GOT3 (cell line): ENCODE measurements at places on chromosomes 6 and 20.

DNA sequence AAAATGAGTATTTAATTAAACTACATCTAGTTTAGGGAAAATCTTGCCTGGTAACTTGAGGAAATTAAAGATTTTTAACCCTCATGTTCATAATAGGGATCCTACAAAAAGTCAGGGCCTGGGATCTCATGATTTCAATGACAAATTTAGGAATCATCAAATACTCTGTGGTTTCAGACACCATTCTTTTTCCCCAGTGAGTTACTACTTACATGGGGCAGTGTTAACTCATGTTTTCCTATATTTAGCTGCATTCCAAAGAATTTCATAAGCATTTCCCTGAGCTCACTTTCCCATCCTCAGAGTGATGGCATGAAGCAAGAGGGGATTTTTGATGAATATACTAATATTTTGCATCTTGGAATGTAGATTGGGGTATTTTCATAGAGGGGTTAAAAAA, 321.7 kb downstream of the CENPW start:
- no peak for DNase-seq

- no peak for DNase-seq
These were observed 11.8 kb upstream of the FOXF2 start for GRCh38 chr6:1377526-1377925.

GRCh38 chr20:10928841-10929421, 255.1 kb upstream of the JAG1 start:
- no peak for DNase-seq

DNA sequence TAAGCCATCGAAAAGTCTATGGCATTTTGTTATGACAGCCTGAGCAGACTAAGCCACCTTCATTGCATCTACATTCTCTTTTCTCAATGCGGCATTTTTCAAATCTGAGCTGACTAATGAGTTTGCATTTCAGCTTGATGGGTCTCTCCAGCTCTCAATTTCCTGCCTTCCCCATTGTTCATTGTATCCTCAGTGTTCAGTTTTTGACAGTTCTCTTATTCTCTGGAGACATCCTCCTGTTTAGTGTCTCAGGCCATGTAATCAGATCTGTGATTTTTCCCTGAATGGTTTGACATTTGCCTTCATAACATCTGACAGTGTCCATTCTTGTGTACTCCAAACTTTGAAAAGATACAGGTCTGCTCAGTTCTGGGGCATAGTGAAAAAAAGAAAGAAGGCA, 27.9 kb upstream of the MCM3 start:
- no peak for DNase-seq

- DNase-seq: no peak
These were observed 376.6 kb downstream of the DHX35 start for GRCh38 chr20:39338469-39339376.

DNA sequence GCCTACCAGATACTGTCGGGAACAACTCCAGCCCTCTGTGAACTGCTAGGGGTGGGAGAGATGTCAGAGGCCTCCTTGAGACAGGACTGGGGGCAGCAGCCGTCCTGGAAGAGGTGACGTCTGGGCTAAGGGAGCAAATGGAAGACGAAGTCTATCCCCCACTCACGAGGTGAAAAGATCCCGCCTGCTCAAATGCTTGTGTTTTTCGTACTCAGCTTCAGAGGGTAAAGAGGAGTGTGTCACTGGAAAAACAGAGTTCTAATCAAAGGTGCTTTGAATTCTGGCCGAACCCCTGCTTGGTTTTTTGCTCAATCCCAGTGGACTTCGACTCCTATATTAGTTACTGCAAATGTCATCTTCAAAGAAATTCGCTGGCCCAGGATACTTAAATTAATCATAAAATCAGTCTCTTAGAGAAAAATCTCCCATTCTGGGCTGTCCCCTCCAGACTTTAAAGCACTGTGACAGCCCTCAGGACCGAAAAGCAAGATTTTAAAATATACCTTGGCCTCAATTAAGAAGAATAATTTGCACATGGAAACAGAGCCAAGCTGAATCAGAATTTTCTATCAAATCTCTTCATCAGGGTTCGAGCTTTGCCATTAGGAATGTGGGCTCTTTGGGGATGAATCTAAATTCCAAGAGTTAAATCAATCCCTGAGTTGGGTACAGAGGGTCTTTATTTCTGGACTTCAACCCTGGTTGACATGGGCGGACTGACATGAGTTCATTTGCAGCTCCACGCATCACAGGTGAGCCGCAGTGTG, 61.8 kb upstream of the AFDN start:
- DNase-seq: no peak

GRCh38 chr6:165976684-165977083, 191.0 kb downstream of the TBXT start:
- DNase-seq: no peak

GRCh38 chr6:133705066-133705465, 183.8 kb upstream of the TCF21 start:
- DNase-seq: no peak

- DNase-seq: no peak
These were observed 637.7 kb upstream of the CITED2 start for GRCh38 chr6:140012150-140012549.

- no peak for DNase-seq
These were observed 380.5 kb downstream of the TFAP2B start for GRCh38 chr6:51199105-51199552.

GRCh38 chr6:21628160-21628559, 34.6 kb downstream of the SOX4 start:
- DNase-seq: no peak

DNA sequence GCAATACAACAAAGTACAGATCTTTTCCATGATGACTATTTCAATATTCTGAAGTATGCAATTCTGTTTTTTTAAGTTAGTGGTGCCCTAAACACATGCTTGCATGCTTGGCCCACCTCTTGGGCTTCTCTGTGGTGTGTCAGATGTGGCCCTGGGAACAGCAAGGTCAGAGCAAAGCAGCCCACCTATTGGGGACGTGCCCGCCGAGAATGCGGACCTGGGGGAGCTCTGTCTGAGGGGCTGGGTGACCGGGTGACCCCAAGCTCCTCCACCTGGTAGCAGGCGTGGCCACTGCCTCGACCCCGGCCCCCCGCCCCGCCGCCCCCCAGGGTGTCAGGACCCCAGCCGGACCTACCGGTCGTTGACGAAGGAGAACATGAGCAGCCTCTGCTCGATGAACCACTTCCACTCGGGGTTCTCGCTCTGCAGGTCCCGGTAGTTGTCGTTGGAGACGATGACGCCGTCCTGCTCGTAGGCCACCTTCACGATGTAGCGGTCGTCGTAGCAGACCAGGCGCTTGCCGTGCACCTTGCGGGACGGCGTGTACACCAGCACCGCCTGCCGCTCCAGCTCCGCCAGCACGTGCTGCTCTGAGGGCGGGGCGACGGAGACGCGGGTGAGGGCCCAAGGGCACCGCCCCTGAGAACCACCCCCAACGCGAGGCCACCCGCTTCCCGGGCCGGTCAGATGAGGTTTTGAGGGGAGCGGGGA, 28.3 kb downstream of the ZC3H12D start:
- no peak for DNase-seq

DNA sequence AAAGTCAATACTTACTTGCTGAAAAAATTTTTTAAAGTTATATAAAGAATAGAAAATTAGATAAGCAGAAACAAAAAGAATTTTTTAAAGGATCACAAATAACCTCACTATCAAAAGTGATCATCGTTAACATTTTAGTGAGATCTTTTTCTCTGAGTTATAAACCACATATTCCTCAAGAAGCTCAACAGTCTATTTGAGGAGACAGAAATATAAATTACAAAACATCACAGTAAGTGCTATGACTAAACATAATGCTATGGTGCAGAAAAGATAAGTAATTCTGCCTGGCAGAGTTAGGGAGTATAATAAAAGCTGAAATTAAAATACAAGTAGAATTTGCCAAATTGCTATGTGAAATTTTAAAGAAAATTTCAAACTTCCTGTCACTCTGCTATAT, 226.7 kb downstream of the LMBRD1 start:
- DNase-seq: no peak

DNA sequence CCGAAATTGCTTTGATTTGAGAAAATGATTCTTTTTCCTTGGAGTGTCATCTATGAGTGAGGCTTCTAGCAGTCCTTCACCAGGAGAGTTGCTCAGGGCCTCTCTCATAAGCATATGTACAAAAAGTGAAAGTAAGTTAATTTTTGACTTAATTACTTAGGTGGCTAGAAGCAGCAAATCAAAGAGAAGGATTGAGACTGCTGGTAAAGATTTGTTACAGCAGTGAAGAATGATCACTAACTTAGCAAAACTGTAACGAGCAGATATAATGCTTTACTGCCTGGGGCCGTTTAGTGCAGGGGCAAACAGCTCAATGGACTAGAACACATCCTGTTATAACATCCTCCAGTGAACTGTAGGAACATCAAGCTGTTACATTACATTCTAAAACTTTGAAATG, 167.8 kb upstream of the RIPOR2 start:
- no peak for DNase-seq

GRCh38 chr6:53692172-53692571, 26.6 kb upstream of the KLHL31 start:
- DNase-seq: no peak

- DNase-seq: no peak
These were observed 85.4 kb downstream of the EYA4 start for GRCh38 chr6:133326584-133326983.

DNA sequence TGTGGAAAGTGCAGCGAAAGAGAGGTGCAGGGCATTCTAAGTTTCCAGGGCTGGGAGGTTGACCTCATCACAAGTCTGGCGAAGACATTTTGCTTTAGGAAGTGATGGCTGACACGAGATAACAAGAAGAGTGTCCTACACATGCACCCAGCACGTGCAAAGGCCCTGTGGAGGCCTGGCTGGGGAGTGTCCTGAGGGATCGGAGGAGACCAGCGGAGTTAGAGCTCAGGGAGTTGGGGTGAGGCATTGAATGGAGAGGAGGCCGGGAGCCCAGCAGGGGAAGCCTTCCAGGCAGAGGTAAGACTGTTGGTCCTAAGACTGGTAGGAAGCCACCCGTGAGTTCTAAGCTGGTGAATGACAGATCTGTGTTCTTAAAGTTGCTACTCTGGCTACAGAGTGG, 58.4 kb downstream of the PPP1R14C start:
- no peak for DNase-seq

DNA sequence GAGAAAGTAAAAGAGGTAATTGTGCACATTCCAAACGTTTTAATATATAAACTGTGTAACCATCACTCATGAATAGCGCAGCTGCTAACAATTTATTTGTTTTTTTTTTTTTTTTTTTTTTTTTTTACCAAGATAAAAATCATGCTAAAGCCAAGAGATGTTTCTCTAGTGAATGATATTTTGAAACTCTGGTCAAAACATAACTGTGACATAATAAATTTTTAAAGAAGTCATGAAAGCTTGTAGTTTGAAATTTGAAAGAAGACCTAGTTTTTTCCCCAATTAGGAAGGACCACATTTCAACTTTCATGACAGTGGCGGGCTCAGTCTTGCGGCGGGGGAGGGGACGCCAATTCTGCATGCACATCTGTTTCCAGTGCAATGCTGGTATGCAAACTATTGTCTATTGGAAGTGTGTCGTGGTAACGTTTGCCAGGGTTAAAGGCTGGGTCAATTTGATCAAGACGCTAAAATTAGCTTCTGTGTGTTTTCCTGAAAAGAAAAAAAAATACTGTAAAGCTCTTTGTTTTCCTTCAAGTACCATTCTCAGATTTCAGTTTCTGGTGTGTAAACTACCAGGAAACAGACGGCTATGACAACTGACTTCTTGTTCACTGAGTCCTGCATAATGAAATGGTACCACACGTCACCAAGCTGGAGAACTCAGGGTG, 211.9 kb downstream of the FOXC1 start:
- no peak for DNase-seq

DNA sequence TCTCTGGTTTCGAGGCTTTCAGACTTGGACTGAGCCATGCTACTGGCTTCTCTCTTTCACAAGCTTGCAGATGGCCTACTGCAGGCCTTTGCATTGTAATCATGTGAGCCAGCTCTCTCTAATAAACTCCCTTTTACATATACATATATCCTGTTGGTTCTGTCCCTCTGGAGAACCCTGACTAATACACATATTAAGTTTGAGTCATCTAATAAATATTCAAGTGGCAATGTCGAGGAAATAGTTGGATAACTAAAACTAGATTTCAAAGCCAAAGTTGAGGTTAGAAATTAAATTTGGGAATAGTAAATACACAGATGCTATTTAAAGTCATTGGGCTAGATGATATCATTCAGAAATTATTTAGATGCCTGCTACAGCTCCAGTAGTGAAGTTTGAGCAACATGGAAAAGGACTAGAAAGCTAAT, 1343.4 kb downstream of the GRIK2 start:
- no peak for DNase-seq

GRCh38 chr6:127641905-127642304, 64.9 kb downstream of the C6orf58 start:
- DNase-seq: no peak

- no peak for DNase-seq
These were observed 45.1 kb downstream of the RIOK1 start for GRCh38 chr6:7434672-7435071.

- DNase-seq: no peak
These were observed 36.3 kb downstream of the BMP5 start for GRCh38 chr6:55839080-55839479.

DNA sequence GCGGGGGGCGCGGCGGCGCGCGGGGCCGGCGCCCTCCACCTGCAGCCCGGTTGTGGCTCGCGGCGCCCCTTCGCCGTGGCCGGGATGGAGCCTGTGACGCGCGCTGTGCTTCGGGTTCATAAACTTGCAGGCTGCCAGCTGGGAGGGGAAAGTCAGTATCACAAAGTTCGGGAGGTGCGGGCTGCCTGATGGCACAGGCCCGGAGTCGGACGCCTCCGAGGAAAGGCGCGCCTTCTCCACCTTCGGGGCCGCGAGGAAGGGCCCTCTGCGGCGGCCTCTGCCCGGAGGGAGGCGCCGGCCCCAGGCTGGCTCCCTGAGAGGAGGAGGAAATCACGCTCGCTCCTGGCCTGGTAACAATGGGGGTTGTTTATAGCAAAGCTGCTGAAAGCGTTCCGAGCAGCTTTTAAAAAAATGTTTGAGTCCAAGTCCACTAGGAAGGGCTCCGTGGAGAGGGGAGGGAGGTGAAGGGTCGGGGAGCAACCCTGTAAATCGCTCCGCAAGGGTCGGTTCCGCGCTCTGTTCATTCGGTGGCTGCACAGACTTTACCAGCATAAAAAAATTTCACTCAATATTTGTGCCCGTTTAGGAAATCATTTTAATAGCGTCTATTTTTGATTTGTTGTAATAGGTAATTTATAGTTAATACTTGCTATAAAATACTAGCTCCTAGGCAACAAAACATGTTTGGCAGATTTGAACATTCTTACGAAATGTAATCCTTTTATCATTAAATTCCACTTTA, 1.0 kb downstream of the AFDN start:
- DNase-seq: no peak

DNA sequence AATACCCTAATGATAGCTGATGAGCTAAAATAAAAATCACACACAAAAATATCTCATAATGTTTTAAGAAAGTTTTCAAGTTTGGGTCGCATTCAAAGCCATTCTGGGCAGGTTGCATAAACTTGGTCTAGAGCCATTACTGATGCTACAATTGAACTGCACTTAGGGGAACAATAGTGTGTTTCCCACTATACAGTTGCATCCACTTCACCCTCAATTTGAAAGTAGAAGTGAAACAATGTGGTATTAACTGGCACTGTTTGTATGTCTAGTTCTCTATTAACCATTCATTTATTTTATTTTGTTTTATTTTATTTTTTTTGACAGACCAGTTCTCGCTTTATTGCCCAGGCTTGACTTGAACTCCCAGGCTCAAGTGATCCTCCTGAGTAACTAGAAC, 23.0 kb upstream of the STK38 start:
- DNase-seq: no peak
